H9 (cell line): ENCODE measurements at places on chromosomes 6 and 20. TPM values are rescaled to one million over a fixed set of nuclear protein-coding genes. Genes with fewer than 3 reads are reported as not detected.

LGSN gene
- total RNA-seq, result 0.13 and 0.22 TPM in 2 replicates

GRCh38 chr20:35226126-35226883, at the start of gene MMP24:
Gene MMP24 (plus strand): TSS chr20:35226690. CDS start chr20:35226739, 49 bp downstream.
- peak; percentile 46 for DNase-seq

DNA sequence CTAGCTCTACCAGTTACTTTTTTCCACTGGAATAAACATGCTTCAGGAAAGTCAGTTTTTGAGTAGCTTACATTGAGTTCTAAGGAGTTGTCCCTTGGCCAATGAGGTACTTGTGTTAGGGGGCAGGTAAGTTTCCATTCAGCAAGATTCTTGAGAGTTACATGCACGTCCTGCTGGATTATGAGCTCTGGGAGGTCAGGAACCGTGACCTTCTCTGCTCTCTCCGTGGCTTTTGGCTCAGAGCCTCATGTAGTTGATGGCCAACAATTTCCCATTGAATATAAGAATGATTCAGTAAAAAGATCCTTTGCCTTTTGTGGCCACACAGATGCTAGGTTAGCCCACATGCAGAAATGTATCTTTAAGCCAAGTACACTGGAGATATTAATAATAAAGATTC, 181.8 kb upstream of the RALGAPA2 start:
- no peak for DNase-seq

GRCh38 chr20:51326201-51326819, 216.2 kb downstream of the NFATC2 start:
- DNase-seq, result peak; percentile 78

GRCh38 chr6:31477521-31477920, 20.4 kb upstream of the MICB start:
- no peak for DNase-seq

GRCh38 chr20:40225596-40225995, 463.4 kb downstream of the MAFB start:
- DNase-seq, result no peak

- DNase-seq, result no peak
Measured at GRCh38 chr20:44098256-44098630, 88.7 kb downstream of the JPH2 start.

POLR1C gene
- total RNA-seq, result 75.8 and 76.6 TPM in 2 replicates

MAP7 gene
- 50.2 and 51.1 TPM in 2 replicates for total RNA-seq

TMEM200A gene
- 6.1 and 6.4 TPM in 2 replicates for total RNA-seq

DNA sequence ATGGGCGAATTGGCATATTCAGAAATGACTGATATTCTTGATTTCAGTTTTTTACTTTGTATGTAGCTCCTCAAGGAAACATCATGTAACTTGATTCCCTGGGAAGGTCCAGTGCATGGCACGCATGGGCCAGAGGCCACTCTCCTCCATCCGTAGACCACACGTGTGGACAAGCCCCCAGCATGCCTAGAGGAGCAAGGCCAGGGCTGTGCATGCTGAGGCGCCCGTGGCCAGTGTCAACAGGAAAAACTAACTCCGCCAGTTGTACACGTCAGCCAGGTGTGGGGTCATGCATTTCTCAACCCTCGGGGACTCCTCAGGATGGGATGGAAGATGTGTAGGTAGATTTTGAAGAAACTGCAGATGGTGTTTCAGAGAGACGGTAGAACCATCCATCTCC, 37.8 kb upstream of the CD93 start:
- no peak for DNase-seq

DNA sequence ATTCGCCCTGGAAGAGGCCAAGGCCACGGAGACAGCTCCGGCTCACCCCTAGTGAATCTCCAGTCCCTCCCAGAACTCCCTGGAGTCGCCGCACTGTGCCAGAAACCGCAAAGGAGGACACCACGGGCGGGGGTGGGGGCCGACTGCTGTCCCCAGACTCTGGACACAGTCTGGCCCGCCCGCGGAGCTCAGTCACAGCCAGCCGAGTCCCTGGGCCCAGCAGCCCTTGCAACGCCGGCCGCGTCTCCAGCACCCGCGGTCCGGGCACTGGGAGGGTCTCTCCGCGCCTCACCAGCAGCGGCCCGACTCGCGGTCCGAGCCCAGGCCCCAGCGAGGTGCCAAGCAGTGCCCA, 518 bp downstream of the PEX6 start:
- peak; percentile 41 for DNase-seq

DNA sequence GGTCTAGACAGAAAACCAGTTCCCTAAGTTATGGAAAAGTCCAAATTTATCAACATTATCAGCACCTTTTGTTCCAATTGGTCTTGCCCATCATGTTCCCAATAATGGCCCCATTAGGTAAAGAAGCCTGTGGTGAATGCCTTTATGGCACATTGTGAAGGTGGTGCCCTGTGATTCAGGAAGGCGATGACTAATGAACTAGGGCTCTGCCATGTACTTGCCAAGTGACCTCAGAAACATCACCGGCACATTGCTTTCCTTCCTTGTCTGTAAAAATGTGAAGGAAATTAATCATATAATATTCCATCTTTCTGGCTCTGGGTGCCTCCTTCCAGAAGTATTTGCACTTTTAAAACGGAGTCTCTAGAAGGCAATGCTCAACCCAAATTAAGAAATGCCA, 132.3 kb downstream of the UNC5CL start:
- no peak for DNase-seq

NOX3 gene
- not detected in 2 replicates for total RNA-seq

DNA sequence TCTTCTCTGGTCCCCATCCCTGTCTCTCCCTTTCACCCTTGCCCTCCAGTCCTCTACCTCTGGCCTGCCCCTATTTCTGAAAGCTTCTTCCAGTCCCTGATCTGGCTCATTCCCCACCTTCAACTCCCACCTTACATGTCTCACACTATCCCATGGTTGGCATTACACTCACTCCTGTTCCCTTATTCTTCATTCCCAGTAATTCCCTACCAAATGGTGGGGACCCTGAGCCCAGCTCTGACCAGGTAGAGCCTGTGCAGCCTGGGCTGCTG, 6.4 kb downstream of the TP53INP2 start:
- DNase-seq, result no peak

DNA sequence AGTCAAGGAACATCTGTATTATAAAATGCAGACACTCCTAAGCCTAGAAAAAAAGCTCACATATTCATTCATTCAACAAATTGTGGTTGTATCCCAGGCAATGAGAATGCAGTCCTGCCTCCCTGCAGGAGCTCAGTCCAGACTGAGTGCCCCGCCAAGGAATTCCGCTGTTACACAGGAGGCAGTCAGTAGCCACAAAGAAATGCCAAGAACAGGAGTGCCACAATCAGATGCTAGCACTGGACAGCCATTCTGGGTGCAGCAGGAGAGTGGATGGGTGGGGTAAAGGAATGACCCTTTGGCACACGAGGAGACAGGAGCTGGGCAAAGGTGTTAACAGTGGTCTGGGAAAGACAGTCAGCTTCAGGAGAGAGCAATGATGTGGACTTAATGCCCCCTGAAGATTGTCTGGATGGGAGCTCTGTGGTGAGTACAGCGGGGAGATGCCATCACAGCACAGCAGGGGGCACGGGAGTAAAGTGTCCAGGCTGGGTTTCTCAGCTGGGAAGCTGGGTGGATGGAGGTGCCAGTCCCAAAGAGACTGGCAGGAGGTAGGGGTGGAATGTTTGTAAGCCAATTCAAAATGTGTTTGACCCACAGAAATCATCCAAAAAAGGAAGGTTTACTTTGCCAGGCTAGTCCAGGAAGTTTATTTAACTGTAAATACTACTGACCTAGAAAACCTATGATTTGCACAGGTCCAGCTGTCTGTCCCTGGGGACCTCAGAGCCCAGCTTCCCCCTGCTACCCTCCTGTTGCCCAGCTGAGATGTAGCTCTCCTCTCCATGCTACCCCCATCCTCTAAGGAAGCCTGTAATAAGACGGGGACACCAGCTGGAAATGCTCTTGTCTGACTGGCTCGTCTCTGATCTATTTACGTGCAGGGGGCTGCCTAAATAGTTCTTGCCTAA, 84.1 kb downstream of the SLC23A2 start:
- no peak for DNase-seq

- no peak for DNase-seq
Measured at GRCh38 chr20:49166534-49167449, 21.3 kb downstream of the STAU1 start.

GRCh38 chr20:36307412-36308325, 1.5 kb downstream of the DLGAP4 start:
- no peak for DNase-seq

DNA sequence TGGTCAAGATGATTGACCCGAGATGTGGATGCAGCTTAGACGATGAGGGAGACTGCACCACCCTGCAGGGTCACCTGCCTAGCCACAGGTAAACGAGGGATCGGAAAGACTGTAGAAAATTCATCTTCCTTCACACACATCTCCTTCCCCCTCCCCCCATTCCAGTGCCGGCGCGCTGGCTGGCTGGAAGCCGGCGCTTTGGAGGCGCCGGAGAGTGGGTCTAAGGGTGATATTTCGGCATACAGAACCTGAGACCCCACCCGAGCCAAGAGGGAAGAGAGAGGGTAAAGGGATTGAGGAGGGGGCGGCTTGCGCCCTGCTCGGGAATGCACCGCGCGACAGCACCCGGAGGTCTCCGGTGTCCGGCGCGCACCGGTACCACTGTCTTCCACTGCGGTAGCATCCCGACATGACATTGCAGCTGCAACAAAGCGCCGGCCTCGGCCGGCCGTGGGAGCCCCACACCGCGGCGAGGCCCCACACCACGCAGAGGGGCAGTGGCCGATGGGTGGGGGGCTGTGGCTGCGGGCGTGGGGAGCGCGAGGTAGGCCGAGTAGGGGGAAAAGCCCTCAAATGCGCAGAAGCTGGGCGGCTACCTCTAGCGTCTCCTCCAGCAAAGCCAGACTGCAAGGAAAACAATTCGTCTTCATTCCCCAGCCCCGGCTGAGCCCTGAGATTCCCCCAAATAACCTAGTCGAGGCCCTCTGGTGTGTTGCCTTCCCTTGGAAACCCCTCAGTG, 984 bp downstream of the TNFRSF21 start:
- DNase-seq, result peak; percentile 46

FITM2 gene
- total RNA-seq, result 1.7 TPM in 2 replicates
